ENCODE measurements at places on chromosomes 7 and 10.

GRCh38 chr7:64574540-64575099 lies 11.7 kb upstream of the ZNF680 start:
- DNase-seq: no peak

DNA sequence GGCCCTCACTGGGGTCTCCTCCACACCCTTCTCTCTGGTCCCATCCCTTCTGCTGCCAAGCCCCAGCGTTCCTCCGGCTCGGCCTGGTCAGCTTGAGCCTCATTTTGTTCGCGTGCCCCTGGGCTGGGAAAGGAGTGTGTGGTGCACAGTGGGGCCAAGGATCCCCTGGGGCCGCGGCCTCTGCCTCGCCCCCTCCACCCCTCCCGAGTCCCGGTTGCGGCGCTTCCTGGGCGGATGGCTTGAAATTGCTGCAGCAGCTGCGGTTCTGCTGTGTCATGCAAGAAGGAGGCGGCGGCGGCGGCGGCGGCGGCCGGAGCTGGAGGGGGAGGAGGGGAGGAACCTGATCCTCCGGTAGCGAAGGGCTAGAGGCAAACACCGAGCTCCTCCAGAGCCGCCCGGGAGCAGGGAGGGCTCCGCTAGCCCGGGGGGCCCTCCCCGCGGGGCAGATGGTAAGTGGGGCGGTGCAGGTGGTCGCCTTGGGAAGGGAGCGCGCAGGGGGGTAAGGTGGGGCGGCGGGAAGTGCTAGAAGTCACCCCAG lies 217.8 kb upstream of the MKLN1 start:
- DNase-seq: peak; percentile 87

- DNase-seq: no peak
These were observed 6.2 kb downstream of the AOC1 start for GRCh38 chr7:150858236-150859197.

DNA sequence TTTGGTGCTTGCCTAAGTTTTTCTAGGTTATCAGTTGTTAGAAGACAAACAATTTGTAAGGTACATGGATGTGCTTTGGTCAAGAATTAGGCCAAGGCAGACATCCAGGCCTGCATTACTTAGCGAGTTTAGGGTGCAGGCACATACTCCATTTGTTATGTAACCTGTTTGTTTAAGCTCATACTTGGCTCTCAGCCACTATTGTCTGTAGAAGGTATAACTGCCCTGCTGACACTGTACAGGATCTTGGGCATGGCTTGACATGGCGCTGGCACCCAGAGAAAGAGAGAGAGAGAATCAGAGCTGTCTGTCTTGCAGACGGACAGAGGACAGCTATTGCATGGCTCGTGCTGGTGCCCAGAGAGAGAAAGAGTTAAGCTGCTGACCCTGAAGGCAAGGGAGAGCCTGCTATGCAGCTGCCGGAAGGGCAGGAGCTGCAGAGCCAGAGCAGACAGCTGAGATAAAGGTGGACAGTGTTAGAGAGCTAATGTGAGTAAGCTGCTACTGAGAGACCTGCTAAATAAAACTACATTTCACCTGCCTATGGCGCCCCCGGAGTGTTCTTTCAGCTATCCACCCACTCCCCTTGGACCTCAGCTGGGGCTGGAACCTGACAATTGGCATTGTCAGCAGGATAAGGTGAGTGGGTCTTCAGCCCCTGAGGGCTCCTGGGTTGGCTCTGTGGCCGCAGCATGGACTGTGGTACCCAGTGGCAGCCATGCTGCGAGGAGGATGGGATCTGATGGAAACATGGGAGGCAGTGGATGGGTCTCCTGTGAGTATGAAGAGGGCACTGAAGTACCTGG lies 120.9 kb upstream of the TMEM106B start:
- DNase-seq: no peak

GRCh38 chr7:50196719-50197118 lies 103.7 kb upstream of the ZPBP start:
- no peak for DNase-seq

DNA sequence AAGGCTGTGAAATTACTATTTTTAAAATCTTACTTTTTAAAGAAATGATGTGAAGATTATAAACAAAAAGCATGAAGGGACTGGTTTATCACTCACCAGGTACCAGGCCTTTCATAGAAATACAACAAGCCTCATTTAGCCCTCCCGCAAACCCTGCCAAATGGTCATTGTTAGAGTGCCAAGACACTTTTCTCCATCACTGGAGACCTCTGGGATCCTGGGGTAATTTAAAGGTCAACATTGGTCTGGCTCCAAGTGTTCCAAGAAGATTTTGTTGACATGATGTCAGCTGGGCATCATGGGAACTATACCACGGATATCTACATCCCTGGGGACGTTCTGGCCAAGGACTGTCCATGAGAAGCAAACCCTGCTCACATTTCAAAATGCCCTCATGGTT lies 138.0 kb upstream of the FRMD4A start:
- no peak for DNase-seq

DNA sequence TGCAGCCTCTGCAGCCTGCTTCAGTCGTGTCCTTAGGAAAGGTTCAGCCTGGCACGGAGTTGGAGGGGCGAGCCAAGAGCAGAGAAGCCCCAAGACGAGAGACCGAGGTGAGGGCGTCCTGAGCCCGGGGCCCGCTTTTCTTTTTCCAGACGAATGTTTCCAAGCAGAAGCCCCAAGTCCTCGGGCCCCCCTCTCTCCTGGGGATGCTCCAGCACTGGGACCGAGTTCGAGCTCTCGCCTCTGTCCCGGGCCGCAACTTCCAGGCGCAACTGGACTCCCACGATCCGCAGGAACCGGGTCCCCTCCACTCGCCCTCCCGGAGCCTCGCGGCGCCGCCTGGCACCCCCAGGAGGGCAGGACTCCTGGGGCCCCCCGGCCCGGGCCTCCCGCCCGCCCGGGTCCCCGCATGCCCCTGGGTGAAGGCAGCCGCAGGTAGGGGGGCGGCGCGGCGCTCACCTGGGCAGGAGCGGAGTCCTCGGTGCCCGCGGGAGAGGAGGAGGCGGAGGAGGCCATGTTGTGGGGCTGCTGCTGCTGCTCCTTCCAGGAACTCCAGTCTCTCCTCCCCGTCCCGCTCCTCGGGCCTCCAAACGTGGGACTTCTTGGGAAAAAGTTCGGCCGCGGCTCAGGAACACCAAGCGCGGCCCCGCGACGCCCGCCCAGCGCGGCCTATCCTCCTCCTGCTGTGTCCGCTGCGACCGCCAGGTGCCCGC lies 45.3 kb upstream of the CDK1 start:
- DNase-seq: peak; percentile 78

- no peak for DNase-seq
These were observed 13.7 kb downstream of the MAT1A start for GRCh38 chr10:80275756-80276155.

DNA sequence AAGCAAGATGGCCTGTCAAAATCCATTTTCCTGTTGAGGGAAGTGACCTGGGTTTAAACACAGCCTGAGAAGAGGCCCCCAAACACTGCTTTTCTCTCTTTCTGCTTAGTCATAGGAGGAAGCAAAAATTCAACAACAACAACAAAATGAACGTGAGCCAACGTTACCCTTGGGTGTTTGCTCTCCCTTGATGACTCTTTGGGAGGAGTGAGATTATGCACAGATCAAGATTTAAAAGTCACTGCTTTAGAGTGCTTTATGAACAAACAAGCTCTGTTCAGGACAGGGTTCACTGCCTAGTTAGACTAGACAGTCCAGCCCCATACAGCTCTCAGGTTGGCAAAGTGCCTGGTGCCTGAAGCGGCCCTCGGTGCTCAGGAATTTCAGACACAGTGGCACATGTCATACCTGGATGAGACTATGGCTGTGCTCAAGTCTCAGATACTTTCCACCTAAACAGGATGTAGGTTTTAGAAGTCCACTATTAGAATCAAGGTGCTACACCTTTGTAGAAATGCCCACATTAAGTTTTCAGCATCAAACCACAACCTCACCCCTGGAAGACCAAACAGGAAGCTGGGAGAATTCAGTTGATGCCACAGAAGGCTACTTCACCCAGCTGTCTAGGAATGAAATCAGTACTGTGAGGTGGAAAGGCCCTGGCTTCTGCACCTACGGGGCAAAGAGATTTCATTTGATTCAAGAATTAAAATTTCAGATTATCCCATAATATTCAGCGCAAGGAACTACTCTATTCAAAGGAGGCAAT lies 38.7 kb downstream of the DENND11 start:
- no peak for DNase-seq

GRCh38 chr7:90455163-90456030 lies 14.0 kb upstream of the PTTG1IP2 start:
- DNase-seq: peak; percentile 94

GRCh38 chr7:151384776-151385625 lies 24.8 kb downstream of the WDR86 start:
- no peak for DNase-seq

DNA sequence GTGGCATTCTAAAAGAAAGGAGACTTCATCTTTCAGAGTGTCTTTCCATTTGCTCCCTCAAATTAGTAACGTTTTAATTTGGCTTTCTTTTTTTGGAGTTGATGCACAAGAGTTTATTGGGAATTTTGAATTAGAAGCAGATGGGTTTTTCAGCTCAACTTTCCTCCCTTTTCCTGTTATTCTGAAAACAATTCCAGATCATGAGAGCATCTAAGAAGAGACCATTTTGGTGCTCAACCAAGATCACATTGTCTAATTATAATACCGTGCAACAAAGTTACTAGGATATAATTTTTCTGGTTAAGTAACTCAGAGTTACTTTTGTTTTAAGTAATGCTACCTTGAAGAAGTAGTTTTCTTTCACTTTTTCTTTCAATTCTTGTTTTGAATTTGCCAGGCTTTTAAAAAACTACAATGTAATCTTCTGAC lies 396.6 kb upstream of the KLF6 start:
- DNase-seq: no peak

- DNase-seq: peak; percentile 58
These were observed 1.6 kb upstream of the ADARB2 start for GRCh38 chr10:1738950-1739349.

DNA sequence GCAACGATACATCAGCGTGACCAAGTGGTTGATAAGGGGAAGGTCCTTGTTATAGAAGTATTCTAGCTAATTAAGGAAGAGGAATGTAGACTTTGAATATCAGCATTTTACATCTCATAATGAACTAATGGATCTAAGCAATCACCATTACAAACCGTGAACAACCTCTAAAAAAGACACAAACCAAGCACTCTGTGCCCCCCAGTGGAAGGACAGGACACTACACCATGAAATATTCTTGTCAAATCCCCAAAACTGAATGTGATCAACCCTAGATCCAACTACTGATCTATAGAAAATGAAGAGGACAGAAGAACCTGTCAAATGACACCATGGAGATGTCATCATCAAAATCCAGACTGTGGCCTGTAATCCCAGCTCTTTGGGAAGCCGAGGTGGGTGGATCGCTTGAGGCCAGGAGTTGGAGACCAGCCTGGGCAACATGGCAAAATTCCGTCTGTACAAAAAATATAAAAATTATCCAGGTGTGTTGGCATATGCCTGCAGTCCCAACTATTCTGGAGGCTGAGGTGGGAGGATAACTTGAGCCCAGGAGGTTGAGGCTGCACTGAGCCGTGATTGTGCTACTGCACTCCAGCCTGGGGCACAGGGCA lies 111.3 kb upstream of the CARD11 start:
- peak; percentile 20 for DNase-seq

GRCh38 chr10:114541081-114541796 lies 116.8 kb downstream of the ABLIM1 start:
- DNase-seq: no peak

DNA sequence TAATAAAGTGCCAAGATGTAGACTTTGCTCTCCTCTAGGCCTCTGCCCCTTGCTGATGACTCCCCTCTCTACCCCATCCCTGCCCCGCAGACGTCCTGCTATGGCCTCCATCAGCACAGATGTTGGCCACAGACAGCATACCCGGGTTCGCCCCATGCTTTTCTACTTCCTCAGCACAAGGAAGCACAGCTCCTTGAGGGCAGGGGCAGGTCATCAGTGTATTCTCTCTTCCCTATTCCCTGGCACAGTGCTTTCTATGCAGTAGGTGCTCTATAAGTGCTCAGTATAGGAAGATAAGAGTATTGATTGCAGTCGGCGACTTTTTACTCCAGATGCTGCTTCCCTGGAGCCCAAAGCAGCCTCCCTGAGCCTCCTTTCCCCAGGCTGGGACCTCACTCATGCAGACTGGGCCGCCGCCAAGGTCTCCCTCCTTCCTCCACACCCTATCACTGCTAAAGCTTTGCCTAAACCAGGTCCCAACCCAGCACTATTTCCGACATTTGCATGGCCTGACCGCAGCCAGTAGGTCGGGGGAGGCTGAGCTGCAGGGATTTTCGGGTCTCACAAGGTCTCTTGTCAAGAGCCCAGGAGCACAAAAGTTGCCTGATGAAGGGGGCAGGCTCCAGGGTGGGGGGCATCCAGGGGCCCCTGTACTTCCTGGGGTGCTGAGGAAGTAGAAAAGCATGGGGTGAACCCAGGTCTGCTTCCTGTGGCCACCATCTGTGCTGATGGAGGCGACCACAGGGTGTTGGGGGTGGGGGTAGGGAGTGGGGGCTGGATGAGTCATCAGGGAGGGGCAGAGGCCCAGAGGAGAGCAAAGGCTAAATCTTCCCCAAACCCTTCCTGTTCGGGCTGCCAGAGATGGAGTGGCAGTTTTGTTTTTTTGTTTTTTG lies 8.0 kb downstream of the CALHM3 start:
- DNase-seq: peak; percentile 80

DNA sequence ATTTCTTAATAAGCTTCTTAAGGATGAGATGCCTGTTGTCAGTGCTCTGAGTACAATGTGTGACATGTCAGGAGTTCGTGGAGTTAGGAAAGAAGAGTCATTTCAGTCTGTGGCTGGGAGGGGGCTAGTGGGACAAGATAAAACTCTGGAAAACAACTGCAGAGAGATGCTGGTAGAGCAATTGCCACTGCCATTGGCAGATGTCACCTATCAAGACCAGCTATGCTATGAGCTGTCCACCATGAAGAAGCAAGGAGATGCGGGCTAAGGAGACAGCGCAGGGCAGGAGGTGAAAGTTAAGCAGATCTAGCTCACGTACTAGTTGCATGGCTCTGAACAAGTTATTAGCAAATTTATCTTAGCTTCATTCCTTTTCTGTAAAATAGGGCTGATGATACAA lies 756.7 kb downstream of the KCNMA1 start:
- DNase-seq: no peak

- DNase-seq: no peak
These were observed 131.6 kb downstream of the NRBF2 start for GRCh38 chr10:63264617-63265221.

GRCh38 chr7:101422356-101423195 lies 59.9 kb downstream of the COL26A1 start:
- DNase-seq: no peak

- no peak for DNase-seq
These were observed 565.0 kb downstream of the REEP3 start for GRCh38 chr10:64086083-64086767.

- no peak for DNase-seq
These were observed 54.3 kb upstream of the KCND2 start for GRCh38 chr7:120218712-120219111.

Data from NCI-H526 (cell line).